ENCODE measurements at places on chromosomes 3 and 15.

- no peak for DNase-seq
Observed at GRCh38 chr15:85694091-85694490, 100.6 kb downstream of the KLHL25 start.

GRCh38 chr15:85489773-85490493, 109.5 kb downstream of the AKAP13 start:
- no peak for DNase-seq

GRCh38 chr3:51393564-51393963, 2.5 kb downstream of the RBM15B start:
- no peak for DNase-seq

GRCh38 chr15:55270291-55270690, 19.3 kb downstream of the RAB27A start:
- DNase-seq = no peak

DNA sequence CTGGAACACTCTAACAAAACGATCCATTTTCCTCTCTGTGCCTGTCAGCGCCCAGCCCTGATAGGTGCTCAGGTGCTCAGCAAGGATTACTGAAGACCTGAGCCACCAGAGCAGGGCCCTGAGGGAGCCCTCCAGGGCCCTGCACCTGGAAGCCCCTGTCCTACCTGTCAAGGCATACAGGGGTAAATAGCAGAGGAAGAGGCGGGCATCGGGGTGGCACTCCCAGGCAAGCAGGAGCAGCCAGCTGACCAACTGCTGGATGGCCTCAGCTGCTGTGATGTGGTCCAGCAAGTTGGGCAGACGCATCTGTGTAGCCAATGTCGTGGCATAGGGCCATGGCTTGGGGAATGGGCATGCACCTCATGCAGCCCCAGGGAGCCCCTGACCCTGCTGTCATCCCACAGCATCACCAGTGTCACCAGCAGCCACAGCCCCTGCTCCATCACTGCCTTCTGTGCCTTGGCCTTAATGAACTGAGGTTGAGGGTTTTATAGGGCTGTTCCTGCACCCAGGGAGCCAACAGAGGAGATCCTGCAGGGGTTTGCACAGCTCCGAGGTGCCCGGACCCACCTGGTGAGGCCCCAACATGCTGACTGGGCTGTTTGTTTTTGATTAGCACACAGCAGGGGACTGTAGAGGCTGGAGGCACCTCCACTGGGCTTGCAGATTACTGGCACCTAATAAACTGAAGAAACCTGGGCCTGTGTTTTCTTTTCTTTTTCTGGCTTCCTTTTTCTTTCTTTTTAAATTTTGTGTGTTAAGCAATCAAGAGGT, 7.9 kb upstream of the WDR6 start:
- DNase-seq = no peak

GRCh38 chr3:29240248-29240647, 40.6 kb upstream of the RBMS3 start:
- no peak for DNase-seq

DNA sequence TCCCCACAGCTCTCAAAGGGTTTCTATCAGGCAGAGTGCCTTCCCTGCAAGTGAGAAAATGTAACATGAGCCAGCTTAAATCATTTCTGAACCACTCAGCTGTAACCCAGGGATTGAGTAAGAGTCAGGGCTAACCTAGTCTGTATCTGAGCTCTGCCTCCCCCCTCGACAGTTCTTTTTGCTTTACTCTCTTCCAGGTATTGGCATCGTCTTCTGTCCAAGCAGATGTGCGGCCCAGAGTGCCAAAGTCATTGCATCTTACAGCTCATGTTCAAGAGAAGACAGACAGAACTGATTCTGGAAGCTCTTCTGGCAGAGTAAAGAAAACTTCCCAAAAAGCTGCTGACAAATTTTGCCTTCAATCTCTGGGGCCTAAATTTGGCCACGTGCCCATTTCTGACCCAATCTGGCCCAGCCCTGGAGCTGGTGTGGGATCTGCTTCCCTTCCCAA, 74.8 kb downstream of the ABHD5 start:
- peak; percentile 34 for DNase-seq

Measured in hindlimb muscle (tissue), 1 donor.